ENCODE measurements at places on chromosomes 16 and 17.

DNA sequence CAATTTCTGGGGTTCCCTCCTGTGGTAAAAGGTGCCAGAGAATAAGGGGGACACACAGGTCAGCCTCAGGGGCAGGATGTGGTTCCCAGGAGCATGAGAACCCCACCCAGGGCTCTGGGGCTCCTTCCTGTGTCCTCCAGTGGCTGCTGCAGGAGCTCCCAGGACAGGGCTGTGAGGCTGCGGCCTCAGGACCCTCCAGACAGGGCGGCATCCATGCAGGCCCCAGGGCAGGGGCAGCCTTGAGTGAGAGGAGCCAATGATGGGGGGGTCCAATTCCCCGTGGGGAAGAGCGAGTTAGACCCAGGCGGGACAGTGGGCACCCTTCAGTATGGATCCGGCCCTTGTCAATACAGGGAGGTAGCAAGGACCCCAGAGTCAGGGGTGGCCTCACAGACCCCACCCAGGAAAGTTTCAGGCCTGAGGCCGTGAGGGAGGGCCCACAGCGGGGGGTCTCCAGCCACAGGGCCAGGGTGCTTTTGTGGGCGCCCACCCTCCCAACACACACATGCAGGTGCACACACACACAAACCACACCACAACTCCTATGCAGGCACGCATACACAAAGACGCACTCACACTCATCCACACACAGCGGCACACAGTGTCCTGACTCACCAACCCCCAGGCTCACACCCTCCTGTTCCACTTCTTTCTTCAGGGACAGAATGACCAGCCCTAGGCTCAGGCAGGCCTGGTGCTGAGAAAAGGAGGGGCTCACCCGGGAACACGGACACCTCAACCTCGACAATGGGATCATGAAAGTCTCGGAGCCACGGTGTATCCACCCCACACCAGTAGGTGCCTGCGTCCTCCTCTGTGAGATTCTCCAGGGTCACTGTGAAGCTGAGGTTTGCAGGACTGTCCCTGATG lies 1.8 kb downstream of the CD300C start:
- DNase-seq = no peak

DNA sequence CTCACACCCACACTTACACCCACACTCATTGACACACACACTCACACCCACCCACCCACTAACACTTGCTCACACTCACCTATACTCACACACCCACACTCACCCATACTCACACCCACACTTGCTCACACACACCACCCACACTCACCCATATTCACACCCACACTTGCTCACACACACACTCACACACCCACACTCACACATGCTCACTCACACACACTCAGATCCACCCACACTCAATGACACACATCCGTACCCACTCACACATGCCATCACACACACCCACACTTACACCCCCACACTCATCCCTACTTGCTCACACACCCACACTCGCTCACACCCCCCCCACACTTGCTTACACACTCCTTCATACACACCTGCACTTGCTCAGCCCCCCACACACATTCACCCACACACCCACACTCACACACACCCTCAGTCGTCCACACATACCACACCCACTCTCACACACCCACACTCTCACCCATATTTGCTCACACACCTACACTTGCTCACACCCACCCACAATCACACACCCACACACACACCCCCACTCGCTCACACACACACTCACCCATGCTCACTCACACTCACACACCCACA lies 321.1 kb upstream of the N4BP1 start:
- DNase-seq = no peak

- no peak for DNase-seq
Measured at GRCh38 chr17:65679165-65679845, 117.9 kb upstream of the AXIN2 start.

DNA sequence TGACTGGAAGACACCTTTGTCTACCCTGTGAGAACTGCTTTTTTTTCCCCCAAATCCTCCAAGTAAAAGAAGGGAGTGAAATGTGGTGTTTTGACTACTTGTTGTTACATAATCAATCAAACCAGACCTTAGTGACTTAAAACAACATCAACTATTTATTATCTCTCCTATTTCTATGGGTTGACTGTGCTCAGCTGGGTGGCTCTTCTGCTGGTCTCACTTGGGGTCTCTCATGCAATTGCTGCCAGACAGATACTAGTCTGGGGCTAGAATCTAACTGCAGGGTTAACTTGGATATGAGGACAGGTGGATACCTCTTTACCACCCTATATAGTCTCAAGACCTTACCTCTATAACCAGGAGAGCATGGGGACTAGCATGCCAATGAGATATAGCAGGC lies 141.3 kb downstream of the SALL1 start:
- DNase-seq = no peak

DNA sequence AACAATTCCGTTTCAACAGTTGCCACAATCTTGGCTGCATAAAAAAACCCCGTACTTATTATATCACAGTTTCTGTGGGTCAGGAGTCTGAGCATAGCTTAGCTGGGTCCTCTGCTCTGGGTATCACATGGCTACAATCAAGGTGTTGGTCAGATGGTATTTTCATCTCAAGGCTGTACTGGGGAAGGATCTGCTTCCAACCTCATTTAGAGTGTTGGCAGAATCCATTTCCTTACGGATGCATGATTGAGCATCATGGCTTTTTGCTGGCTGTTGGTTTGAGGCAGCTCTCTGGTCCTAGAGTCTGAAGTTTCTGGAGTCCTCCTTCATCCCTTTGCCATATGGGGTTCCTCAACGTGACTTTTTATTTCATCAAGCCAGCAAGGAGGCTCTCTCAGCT lies 177.0 kb downstream of the HAPSTR1 start:
- no peak for DNase-seq

- DNase-seq = no peak
Measured at GRCh38 chr17:44132275-44132821, 8.9 kb upstream of the HDAC5 start.

- DNase-seq = no peak
Measured at GRCh38 chr16:89137666-89138512, 33.7 kb upstream of the CDH15 start.

DNA sequence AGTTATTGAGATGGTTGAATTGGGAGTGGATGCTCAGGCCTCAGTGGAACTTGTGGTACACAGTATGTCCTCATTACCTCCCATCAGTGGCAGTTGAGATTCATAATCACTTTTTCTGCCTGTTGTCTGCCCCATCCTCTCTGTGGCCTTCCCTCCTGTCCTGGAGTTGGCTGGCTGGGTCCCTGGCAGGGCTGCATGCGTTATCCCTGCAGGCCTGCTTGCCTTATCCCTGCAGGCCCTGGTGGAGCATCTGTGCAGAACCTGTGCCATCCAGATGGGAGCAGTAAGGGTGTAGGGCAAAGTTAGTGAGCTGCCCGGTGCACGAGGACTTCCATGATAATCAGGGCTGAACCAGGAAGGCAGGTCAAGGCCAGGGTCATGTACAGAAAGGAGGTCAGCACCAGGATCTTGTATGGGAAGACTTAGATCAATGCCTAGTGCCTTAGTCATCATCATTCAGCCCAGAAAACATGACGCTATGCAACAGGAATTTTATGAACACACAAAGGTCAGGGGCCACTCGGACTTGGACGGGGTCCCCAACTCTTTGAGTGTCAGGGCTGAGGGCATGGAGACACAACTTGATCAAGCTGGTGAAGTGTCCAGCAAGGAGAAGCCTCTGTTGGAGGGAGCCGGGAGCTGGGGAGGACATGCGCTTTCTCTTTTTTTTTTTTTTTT lies 47.2 kb downstream of the ABCC1 start:
- no peak for DNase-seq

- DNase-seq = no peak
Measured at GRCh38 chr16:3949287-3949686, 68.8 kb upstream of the CREBBP start.

GRCh38 chr16:12387786-12388185 lies 411.3 kb downstream of the SNX29 start:
- no peak for DNase-seq

DNA sequence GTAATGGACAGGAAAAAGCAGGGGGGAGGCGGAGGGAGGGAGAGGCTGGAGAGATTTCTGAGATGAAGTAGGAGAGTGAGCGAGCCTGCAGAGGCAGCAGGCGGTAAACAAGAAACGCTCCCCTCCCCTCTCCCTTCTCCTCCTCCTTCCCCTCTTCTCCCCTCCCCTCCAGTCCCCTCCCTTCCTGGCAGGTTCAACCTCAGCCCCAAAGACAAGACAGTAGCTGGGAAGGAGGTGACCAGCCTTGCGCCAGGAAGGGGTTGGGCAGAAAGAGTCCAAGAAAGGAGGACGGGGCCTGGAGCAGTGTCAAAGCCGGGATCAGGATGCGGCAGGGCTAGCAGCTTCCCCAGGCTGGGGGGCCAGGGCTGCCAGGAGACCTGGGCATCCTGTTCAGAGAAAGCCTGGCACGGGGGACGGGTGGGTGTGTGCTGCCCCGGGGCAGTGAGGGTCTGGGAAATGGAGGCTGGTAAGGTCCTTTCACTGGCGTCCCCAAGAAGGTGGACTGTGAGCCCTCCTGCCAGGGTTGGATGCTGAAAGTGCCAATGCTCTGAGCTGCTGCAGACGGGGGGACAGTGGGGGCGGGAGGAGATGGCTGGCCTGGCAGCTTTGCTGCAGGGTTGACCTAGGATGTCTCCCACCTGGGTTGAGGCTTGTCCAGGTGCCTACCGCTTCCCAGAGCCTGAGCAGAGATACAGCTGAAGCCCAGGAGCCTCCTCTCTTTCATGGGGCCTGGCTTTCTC lies 261.6 kb upstream of the TNRC6C start:
- DNase-seq = no peak

DNA sequence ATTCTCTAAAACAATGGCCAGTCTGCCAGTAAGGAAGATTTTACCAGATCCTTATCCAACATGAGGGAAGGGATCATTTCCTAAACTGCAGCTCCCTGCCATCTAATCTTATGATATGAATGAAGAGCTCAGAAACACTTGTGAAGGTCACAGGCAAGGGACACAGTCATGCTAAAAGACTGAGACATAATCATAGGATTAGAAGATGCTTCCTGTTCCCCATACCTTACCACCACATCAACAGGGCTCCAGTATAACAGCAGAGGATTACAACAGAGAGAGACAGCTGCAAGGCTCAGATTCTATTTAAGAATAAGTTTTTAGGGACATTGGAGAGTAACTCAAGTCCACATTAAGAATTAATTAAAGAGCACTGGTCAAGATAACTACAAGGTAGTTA lies 93.3 kb downstream of the BRIP1 start:
- no peak for DNase-seq

DNA sequence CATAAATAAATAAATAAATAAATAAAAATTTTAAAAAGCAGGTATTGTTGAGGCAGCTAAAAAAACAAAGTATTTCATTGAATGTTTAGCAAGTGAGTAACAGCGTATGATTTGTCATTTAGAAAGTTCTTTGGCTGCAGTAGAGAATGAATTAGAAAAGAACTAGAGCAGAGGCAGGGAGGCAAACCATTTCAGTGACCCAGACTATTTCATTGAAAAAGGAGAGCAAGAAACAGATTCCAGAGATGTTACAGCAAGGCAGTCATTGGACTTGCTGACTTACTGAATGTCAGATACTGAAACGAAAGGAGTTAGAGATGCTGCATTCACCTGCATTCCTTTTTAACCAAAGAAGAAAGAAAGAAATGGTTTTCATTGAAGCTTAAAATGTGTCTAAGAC lies 105.5 kb upstream of the HLF start:
- no peak for DNase-seq

DNA sequence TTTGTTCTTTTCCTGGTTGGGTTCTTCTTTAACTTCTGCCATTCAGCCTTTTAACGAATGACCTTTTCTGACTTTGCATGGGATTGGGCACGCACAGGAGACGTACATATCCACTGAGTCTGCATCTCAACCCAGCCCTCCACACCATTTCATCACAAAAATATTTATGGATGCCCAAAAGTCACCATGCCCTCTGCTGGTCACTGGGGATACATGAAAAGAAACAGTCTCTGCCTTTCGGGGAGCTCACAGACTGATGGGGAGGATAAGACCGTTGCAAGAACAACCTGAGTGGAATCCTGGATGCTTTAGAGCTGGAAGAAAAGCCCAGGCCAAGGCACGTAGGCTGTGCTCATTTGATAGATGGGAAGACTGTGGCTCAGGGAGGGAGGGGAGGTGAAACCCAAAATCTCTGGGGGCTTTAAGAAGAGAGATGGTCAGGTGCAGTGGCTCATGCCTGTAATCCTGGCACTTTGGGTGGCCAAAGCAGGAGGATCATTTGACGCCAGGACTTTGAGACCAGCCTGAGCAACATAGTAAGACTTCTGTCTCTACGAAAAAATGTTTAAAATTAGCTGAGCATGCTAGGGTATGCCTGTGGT lies 7.9 kb upstream of the MT2A start:
- DNase-seq = no peak

DNA sequence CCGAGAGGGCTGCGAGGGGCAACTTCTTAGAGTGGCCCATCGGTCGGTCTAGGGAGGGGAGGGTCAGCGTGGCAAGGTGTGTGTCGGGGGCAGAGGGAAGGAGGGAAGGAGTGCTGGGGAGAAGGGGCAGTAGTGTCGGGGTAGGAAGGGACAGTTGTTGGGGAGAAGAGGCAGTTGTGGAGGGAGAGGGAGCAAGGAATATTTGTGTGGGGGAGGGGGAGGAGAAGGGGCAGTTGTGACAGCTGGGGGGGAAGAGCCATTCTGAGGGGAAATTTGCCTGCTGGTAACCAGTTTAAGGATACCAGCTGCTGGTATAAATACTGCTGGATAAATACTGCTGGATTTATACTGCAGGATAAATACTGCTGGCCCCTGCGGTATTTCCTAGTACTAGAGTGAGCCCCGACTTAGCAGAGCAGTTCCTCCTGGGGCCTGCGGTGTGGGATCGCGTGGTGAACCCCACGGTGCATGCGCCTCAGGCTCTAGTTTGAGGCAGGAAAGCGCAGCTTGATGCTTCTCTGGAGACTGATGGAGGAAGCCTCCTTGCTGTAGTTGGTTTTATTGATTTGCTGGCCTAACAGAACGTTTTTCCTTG lies 309 bp downstream of the DNAH2 start:
- no peak for DNase-seq

- no peak for DNase-seq
Measured at GRCh38 chr17:29394761-29395160, 4.6 kb downstream of the TAOK1 start.

DNA sequence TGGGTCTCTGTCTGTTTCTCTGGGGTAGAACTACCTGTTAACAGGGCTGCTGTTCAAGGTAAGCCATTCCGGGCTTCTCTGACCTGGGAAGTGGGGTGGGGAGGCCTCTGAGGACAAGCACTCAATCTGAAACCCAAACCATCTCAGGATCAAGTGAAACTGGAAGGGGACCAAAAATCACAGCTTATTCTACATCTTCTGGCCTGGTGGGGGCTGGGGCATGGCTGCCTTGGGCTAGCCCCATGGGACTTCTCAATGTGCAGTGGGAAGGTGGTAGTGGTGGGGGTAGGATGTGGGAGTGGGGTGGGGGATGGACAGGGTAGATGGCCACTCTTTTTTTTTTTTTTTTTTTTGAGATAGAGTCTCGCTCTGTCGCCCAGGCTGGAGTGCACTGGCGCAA lies 5.5 kb downstream of the FLOT2 start:
- DNase-seq = no peak

DNA sequence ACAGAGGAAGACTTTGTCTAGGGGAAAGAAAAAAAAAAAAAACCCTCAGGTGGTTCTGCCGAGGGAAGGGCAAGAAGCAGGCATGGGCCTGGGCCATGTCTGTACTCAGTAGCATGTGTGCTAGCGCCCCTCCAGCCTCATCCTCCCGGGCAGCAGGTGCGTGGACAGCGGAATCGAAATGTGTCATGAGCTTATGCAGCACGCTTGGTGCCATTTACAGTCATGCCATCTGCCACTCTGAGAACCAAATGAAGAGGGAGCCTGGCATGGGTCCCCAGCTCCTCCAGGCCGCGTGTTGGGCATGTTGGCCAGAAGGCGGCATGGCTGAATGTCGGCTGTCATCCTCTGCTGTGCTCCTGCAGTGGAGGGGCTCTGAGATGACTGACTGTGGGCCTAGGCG lies 31.4 kb downstream of the CRAMP1 start:
- no peak for DNase-seq

GRCh38 chr17:78341559-78342448 lies 18.1 kb downstream of the SOCS3 start:
- DNase-seq = no peak

All from NCI-H2171 (cell line).